ENCODE measurements at places on chromosomes 6 and 20. TPM values are rescaled to one million over a fixed set of nuclear protein-coding genes. Genes with fewer than 3 reads are reported as not detected.

OGFRL1 gene
- 11.4 TPM for total RNA-seq

GCNT2 gene
- 4.2 TPM for total RNA-seq

BPIFB2 gene
- not detected for total RNA-seq

ZC3H12D gene
- 106 TPM for total RNA-seq

VARS2 gene
- 37.8 TPM for total RNA-seq

GSTA2 gene
- total RNA-seq, result not detected
